Vagina (tissue), 2 donors: ENCODE measurements at places on chromosomes 12 and 14. TPM values are rescaled to one million over a fixed set of nuclear protein-coding genes. Genes with fewer than 3 reads are reported as not detected.

DNA sequence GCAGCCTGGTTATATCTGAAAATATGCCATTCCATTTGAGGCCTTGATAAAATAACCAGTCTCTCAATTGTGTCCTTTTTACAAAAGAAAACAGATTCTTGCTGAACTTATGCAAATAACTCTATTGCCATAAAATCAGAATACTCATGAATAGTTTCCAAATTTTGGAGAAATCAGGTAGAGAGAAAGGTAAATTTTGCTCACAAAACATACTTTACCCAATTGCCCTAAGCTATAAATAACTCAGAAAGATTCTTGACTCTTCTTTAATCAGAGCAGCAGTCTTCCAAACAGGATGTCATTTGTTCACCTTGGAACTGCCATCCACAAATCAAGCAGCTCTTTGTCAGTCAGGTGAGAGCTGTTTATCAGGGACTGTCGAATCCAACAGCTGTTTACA is 12.6 kb downstream of the ZNF26 start:
- no peak overlapping the region for H3K27ac ChIP-seq
- H3K36me3 ChIP-seq, result peaks cover 61% of the 10 kb centered on the region
- no peaks in the 10 kb centered on the region for H3K27me3 ChIP-seq

Gene TNFAIP2
- total RNA-seq, result 82.7 TPM

DNA sequence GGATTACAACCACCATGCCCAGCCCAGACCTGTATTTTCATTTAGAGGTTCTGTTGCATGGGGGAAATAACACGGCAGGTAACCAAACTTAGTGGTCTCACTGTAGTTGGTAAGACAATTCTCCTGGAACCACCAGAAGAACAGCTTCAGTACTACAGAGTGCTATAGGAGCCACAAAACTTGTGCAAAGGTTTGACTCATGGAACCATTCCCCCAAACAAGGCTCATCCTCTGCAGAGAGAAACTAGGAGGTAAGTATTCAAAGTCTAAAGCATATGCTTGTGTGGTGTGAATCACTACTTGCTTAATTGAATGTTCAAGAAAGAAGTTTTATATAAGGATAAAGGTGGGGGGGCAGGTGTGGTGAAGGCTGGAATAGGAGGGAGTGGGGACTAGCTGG is 58.7 kb downstream of the GNS start:
- H3K4me3 ChIP-seq, result no peak overlapping the region
- no peak for DNase-seq
- no peak overlapping the region for H3K27ac ChIP-seq
- H3K4me1 ChIP-seq, result no peaks in the 10 kb centered on the region
- H3K36me3 ChIP-seq, result no peaks in the 10 kb centered on the region

DNA sequence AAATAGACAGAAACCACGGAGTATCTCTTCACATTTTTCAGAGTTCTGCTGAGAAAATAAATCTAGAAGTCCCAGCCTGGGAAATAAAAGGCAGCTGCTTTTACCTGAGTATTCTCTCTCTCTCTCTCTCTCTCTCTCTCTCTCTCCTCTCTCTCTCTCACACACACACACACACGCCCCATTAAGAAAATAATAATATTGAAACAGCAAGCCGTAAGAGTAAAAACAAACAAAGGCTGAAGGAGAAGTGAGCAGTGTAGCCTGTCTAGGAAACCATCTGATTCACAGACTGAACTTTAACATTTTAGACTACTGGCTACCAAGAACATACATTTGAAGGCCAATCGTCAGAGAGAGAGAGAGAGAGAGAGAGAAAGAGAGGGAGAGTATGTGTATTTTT is 8.4 kb downstream of the PTHLH start:
- peaks cover 33% of the 10 kb centered on the region for H3K4me1 ChIP-seq
- H3K4me3 ChIP-seq, result no peak overlapping the region
- no peaks in the 10 kb centered on the region for H3K36me3 ChIP-seq
- H3K27ac ChIP-seq, result no peak overlapping the region
- H3K27me3 ChIP-seq, result no peaks in the 10 kb centered on the region

Gene COX8C
- not detected for total RNA-seq
